ENCODE measurements at places on chromosomes 7 and 10. TPM values are rescaled to one million over a fixed set of nuclear protein-coding genes. Genes with fewer than 3 reads are reported as not detected.
A peak's percentile ranks its signal among the peaks of the same experiment; 100 is the strongest.

CALHM1 gene
- not detected for total RNA-seq

DNA sequence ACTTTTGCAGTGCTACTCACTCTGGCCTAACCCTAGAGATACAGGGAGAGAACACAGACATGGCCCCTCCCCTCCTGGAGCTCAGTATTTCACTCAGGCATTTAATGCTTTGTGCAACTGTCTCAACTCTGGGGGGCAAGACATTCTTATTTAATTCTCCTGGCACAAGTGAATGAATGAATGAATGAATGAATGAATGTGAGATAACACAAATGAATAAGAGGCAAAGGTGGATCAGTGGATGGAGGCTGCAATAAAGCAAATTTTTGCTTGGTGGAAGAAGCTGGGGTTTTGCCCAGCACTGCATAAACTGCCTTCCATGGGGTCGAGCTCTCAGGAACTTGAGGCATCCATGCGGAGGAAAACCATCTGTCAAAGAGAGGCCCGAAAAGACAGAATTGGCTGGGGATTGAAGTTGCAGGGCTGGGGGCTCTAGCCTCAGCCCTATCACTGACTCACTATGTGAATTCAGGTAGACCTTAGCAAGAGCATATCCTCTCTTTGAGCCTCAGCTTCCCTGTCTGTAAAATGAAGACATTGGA lies 441.4 kb upstream of the ZMIZ1 start:
- H3K27ac ChIP-seq, result no peak overlapping the region
- H3K4me3 ChIP-seq, result no peak overlapping the region
- no peak for DNase-seq
- no peaks in the 10 kb centered on the region for H3K27me3 ChIP-seq

- no peaks in the 10 kb centered on the region for H3K4me1 ChIP-seq
- H3K4me3 ChIP-seq, result no peak overlapping the region
- H3K27me3 ChIP-seq, result no peaks in the 10 kb centered on the region
- DNase-seq, result no peak
- H3K36me3 ChIP-seq, result no peaks in the 10 kb centered on the region
- no peak overlapping the region for H3K27ac ChIP-seq
Measured at GRCh38 chr10:52146766-52147165, 167.3 kb upstream of the DKK1 start.

DNA sequence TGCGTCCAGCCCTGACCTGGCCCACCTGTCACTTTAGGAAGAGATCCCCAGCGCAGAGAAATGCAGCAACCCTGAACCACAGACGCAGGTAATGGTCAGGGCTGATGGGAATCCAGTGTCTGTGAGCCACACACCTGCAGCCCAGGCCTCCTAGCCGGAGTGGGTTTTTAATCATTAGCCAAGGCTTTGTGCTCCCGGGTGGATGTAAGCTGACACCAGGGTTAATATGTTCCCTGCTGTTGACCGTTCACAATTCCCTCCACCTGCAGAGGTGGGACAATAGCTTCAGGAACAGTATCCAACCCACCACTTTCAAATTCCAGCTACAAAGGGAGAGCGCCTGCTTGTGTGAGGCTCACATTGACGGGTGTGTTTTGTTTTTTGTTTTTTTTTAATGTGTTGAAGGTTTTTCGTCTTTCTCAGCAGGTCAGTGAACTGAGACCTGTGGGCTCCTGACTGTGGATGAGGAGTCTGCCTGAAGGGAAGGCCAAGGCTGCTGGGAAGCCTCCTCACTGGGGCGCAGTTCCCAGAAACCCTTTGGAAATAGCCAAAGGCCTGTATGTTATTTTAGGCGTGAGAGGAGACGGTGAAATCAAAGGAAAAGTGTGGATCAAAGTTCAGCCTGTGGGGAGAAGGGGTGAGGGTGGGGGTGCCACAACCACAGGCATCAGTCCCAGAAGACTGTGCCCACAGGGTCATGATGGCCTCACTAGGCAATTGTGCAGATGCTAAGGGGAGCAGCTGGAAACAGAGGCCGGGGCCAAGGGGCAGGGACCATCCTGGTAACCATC lies 111.1 kb downstream of the TNS3 start:
- H3K36me3 ChIP-seq, result no peaks in the 10 kb centered on the region
- H3K4me3 ChIP-seq, result no peak overlapping the region
- H3K27ac ChIP-seq, result peak overlapping the region; percentile 90
- DNase-seq, result no peak

DNA sequence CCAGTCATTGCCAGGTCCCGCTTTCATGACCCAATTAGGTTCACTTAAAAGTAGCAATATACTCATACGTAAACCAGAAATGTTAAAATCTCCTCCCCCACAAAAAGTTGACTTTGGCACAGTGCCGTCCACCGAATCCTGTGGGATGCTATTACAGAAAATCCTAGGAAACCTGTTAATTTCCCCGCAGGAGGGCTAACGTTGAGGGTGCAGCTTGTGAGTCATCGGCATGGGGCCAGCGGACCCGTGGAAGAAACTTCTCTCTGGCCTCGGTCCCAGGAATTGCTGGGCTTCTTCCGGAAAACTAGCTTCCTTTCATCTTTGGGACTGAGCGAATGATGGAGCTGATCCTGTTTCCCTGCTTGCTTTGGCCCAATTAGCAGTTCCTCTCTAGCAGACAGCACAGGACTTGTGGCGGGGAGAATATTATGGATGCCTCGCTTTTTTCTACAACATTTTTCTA lies 13.5 kb downstream of the CRYGN start:
- H3K27ac ChIP-seq, result no peak overlapping the region
- no peak overlapping the region for H3K4me3 ChIP-seq
- no peaks in the 10 kb centered on the region for H3K27me3 ChIP-seq
- peaks cover 8% of the 10 kb centered on the region for H3K4me1 ChIP-seq

- H3K4me3 ChIP-seq, result no peak overlapping the region
- H3K36me3 ChIP-seq, result peaks cover 3% of the 10 kb centered on the region
- DNase-seq, result no peak
- no peak overlapping the region for H3K27ac ChIP-seq
- H3K27me3 ChIP-seq, result no peaks in the 10 kb centered on the region
Measured at GRCh38 chr10:188546-188945, 53.3 kb downstream of the ZMYND11 start.

Data from kidney (tissue), 22 donors.